ENCODE measurements at places on chromosomes 3 and 15.

DNA sequence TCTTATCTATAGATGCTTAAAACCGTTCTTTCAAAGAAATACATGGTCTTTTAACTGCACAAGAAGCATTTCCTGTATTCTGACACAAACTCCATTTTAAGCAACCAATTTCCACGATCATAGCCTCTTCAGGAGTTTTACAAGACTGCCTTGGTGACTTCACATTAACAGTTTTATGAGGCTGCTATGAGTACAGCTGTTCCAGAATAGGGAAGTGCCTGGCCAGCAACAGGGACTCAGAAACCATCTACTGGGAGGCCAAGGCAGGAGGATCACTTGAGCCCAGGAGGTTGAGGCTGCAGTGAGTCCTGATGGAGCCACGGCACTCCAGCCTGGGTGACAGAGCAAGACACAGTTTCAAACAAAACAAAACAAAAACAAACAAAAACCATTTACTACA is 78.4 kb downstream of the B3GNT5 start:
- DNase-seq, result no peak

- DNase-seq, result no peak
These were observed 30.3 kb upstream of the FSTL1 start for GRCh38 chr3:120481081-120481480.

DNA sequence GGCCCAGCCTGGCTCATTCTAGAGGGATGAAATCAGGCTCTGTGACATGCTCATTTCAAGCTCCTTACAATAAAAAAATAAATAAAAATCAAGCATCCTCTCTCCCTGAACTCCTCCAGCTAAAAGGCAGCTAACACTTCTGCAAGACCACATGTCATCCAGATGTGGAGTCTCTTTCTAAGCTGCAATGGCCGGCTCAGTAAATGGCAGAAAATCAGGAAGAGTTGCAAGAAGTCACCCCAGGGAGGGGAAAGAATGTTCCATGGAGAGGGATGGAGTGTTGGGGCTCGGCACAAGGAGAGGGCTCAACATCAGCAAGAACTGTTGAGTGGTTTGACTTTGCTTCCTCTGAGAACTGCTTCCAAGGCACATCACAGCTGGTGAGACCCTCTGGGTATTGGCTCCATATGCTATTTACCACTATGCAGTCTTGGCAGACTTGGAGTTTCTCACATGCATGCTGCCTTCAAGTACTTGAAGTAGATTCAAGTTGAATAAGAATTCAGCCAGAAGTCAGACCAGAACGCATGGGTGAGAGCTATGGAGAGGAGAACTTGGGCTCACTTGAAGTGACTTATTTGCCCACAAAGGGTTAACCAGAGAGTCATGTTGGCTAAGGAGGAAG is 689.0 kb downstream of the NTRK3 start:
- DNase-seq, result no peak

DNA sequence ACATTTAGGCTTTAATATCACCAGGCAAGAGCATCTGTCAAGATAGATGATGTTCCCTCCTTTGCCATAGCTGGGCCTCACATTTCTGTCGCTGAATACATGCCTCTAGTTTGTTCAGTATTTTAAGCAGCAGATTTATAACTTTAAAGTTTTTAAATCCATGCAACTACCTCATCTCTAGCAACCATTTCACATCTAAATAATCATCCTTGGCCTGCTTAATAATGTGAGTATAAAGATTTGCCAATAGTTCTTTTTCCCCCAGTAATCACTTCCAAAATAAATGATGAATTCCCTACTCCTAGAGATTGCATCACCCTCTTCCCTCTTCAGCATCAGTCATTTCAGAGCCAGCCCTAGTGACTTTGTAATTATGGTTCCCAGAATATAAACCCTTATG is 36.2 kb upstream of the FILIP1L start:
- peak; percentile 33 for DNase-seq

DNA sequence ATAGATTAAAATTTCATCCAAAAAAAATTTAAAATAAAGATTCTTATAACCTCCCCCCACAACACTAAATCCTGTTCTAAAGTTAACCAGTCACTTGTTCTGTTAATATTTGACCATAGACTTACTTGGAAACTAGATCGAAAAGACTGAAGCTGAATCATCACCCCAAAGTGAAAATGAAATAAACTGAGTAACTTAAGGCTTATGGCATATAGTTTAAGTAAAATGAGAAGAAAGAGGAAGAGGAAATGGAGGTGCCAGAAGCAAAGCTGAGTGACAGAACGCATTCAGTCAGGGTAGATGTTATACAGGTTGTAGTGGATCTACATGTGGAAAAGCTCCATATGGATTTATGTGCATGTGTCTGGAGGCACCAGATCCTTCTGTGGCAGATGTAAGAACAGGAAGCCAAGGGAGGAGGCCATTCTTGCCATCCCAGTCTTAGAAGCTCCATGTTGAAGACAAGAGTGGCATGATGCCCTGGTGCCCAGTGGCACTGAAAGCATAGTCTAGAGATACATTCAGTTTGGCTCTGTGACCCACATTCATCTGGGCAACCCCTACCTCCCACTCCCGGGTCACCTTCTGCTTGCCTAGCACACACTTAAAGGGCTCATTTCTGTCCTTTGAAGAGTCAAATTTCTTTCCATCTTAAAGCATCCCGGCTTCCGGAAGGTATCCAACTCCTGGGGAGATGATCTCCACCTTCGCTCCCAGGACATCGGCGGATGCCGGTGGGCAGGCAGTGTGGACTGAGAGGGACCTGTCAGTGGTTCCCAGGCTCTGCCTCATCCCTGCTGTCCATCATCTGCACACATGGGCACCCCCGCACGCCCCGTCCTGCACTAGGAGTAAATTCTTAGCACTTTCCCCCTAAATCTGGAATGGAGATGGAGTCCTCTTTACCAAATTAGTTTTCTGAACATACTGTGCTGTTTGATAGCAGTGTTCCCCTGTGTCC is 90.8 kb downstream of the NEO1 start:
- DNase-seq, result no peak

GRCh38 chr3:119485563-119485962 is 12.8 kb upstream of the TIMMDC1 start:
- no peak for DNase-seq

- DNase-seq, result no peak
These were observed 25.2 kb downstream of the SNAPC5 start for GRCh38 chr15:66472176-66472999.

DNA sequence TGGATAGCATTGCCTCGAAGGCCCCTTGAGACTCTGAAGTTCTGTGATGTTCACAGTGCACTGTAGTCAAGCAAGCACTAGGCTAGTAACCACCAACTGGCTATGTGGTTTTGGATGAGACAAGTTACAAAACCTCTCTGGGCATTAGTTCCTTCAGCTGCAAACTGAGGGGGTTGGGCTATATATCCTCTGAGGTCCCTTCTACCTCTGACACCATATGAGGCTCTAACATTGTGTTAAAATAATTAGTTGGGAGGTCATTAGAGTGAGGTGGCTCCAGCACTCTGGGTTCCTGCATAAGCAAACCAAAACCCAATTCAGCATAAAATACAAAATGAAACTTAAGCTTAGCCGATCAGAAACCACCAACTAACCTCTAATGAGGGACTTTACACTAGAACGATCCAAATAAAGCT is 209.5 kb upstream of the LRRN1 start:
- DNase-seq, result no peak

DNA sequence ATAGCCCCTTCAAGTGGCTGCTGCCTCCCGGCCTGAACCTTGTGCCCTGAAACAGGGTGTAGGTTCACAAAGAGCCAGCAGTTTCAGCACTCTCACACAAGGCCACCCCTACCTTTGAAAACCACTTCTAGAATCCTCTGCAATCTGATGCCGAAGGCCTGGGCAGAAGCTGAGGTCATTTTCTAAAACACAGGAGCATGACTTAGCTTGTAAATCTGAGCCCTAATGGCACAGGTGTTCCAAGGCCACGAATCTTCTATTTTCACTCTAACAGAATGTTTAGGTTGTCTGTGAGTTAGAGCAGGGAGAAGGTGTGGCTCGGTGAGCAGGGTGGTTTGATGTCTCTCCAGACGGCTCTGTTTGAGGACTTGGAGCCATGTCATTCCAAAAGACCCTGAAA is 62.3 kb downstream of the SYNM start:
- no peak for DNase-seq

DNA sequence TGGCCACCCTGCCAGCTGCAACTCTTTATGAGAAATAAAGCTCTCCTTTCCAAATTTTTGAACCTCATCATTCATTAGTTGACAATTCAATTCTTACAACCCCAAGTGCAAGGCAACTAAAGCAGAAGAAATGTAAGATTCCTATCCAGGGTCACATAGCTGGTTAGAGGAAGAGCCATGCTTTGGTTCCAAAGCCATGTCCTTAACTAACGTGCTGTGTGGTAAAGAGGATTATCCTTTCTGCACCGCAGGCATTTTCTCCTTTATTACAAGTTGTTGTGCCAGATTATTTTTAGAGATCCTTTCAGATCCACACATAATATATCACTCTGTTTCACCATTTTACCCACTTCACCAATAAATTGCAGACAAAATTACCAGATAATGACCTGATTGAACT is 36.5 kb downstream of the TM4SF18 start:
- no peak for DNase-seq

DNA sequence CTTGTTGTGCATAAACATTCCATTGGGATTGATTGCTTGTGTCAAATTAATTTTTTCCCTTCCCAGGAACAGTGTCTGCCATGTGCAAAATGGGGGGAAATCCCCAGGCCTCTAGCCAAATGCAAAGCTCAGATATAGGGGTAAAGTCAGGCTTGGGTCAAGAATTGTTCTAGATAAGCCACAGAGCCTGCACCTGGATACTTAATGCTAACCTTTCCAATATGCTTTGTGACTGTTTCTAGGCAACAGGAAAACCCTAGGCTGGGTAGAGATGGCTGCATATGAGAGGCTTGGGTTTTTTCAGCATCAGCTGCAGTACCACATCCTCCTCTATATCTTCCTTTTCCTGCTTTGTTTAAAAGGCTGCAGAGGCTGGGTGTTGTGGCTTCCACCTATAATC is 61.9 kb upstream of the ROPN1 start:
- DNase-seq, result no peak

DNA sequence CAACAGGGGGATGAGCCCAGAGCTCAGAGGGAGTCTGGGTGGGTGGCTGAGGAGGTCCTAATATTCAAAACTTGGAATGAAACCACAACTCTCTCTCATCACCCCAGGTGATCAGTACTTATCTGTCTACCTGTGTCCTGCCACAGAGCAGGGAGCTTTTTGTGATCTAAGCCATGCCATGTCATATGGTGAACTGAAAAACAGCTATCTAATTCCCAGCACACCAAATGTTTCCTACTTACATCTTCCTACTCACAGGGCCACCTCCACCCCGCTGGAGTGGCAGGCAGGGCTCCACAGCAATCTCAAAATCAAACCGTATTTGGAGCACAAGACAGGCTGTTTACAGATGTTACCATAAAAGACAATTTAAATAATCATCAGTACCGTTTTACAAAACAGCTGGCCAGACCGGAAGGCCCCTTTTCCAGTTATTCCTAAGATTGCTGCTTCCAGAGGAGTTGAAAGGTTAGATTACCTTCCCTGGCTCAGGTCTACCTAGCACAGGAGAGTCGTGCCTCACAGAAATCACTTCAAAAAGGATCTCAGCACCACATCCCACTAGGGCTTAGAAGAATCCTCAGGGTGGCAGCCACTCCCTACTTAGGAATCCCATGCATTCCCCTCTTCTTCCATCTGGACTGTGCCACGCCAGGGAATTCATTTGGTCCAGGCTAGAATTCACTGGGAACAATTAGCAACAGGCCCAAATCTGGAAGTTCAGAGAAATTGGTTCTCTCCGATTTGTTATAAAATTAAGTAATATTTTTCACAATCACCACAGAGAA is 226.6 kb upstream of the IL12A start:
- no peak for DNase-seq

- no peak for DNase-seq
These were observed 108.9 kb downstream of the CCNL1 start for GRCh38 chr3:157051055-157051454.

Data from skeletal muscle cell (primary cell).